ENCODE measurements at places on chromosomes 5 and 9.
A peak's percentile ranks its signal among the peaks of the same experiment; 100 is the strongest.

DNA sequence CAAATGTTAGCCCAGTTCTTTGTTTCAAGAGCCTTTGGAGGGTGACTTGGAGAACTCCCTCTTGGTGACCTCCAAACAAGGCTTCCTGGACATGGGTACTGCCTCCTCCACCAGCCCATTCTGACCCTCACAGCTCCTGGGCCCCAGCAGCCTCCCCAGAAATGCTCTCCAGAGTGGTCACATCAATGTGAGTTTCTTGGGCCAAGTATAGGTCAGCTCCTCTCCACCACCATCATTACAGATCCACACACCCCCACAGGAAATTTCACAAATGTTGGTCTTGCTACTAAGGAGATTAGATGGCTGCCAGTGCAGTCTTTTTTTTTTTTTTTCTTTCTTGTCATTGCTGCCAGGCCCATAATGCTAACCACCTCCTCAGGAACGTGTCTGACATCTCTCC lies 410.7 kb downstream of the DTWD2 start:
- DNase-seq: no peak

DNA sequence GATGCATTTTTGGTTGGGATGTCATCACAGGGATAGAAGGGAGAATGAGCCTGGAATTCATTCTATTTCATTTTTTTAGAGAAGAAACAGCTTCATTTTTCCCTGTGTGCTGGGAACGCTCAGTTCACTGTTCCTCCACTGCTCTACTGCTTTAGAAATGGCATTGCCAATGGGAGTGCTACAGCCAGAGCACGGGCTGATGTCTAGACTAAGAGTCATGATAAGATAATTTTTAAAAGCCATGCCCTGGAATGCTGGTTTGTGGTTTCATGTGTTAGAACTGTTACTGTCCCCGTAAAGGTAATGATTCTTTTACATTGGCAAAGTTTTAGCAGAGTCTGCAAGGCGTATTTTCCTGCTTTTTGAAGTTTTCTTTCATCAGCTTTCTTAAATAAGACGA lies 119.6 kb downstream of the SEMA6A start:
- DNase-seq: no peak

- DNase-seq: no peak
These were observed 54.2 kb upstream of the SPRY4 start for GRCh38 chr5:142378737-142379634.

DNA sequence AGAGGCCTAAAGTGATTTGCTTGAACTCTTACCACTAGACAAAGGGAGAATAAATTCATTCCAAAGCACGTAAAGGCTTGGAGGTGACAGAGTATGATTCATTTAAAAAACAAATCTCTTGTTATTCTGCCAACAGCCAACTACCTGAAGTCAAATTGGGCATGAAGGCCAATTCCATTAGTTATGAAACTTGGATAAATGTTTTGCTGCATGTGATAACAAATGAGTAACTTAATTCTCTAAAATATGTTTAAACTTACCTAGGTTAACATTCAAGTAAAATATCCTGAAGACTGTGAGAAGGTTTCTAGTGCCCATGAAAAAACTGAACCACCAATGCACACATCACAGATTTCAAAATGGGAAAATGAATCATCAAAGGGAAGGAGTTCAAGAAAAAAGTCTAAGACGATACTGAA lies 120.1 kb upstream of the TSLP start:
- no peak for DNase-seq

DNA sequence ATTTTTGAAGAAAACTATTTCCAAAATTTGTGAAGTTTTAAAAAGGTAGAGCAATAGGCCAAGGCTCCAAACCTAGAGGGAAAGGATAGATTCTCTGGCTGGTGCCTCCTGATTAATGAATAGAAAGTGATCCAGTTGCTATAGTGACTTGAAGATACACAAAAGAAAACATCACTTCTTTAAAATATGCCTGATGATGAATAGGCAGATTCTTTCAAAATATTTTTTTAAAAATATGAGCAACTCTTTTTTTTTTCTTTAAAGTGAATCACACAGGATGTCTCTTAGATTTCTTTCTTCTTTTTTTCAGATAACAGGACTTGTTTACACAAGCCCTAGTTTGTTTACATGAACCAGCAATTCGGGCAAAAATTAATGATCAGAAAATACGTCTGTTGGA lies 124.4 kb downstream of the RFK start:
- no peak for DNase-seq

- no peak for DNase-seq
These were observed 118.4 kb downstream of the GDNF start for GRCh38 chr5:37721447-37721871.

GRCh38 chr5:56951126-56951945 lies 587 bp downstream of the MIER3 start:
- DNase-seq: peak; percentile 10

GRCh38 chr5:100232736-100233135 lies 302.4 kb upstream of the FAM174A start:
- DNase-seq: no peak

DNA sequence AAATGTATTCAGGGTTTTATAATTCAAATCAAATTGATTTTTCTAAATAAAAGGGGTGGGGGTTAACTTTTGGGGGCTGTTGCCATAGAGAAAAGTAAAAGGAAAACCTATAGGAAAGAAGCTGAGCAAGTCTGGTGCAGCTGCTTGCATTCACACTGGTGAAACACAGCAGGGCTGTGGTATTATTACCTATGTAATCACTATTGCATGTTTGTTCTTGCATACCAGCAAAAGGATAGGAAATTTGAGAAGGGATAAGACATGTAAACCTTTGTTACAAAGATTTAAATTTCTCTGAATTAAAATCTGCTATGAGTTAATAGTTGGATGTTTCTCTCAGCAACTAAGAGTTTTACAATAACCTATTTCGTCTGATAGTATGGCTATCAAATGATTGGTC lies 346.7 kb downstream of the EFNA5 start:
- DNase-seq: no peak

DNA sequence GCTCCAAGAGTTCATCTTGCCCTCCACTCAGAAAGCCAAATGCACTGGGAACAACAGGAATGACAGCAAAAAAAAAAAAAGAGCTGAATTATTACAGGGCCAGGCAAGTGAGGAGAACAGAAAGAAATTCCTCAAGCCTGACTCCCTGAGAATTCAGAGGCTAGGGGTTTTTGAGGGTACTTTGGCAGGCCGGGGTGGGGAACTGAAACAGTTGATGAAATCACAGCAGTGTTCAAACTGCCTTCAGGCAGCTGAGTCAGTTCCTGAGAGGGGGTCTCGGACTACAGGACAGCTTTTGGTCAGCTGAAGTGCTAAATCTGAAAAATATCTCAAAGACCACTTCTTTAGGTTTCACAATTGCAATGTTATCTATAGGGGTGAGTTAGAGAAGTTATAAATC lies 419.4 kb downstream of the SEMA5A start:
- DNase-seq: no peak

- DNase-seq: no peak
These were observed 56.5 kb upstream of the CDKN2B start for GRCh38 chr9:22065431-22066200.

GRCh38 chr9:79312686-79313421 lies 258.9 kb upstream of the TLE4 start:
- DNase-seq: no peak
